HTR-8/SVneo (cell line): ENCODE measurements at places on chromosomes 7 and 10.

DNA sequence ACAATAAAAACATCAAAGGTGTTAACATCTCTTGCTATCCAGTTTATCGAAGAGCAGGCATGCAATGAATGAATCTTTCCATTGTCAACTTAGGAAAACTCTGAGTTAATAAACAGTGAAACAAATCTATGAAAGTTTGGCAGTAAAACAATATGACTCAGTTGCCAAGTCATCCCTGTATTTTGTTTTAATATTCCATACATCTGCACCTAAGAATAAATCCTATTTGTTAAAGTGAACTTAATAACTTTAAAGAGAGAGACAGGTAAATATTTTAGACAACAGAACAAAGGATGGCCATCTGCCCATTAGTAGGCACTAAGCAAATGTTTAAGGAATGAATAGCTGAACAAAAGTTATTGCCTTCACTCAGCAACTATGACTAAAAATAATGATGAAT is 700.5 kb upstream of the CELF2 start:
- DNase-seq: no peak

DNA sequence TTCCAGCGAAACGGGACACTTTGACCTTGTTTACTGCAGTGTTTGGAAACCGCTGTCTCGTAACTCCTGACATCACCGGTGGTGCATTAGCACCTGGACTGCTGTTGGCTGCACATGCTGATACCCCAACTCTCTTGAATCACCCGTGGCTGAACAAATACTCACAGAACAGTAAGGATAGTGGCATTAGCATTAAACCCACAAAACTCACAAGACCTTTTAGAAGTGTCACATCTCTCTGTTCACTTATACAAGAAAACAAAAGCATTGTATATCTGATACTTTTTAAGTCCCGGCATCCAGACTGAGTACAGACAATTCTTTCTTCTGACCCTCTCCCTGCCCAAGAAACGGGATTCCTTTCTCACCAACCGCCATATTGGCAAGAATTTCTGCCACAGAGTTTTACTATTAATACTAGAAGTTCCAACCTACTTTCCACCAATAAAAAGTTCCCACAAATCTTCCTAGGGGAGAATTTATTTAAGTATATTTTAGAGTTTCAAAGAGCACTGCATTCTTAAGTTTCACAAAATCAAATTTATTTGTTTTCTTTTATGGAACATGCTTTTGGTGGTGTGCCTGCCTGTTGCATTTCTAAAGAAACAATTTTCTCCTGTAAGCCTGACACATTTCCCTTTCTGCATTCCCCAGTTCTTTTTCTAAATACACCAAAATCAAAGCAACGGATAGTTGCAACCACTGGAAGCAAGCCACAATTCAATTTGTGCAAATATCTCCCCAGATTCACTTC is 208.4 kb upstream of the KLF14 start:
- peak; percentile 27 for DNase-seq

- peak; percentile 7 for DNase-seq
Observed at GRCh38 chr10:4062072-4062471, 277.1 kb upstream of the KLF6 start.

GRCh38 chr7:36871863-36872262 is 147.6 kb upstream of the AOAH start:
- no peak for DNase-seq

DNA sequence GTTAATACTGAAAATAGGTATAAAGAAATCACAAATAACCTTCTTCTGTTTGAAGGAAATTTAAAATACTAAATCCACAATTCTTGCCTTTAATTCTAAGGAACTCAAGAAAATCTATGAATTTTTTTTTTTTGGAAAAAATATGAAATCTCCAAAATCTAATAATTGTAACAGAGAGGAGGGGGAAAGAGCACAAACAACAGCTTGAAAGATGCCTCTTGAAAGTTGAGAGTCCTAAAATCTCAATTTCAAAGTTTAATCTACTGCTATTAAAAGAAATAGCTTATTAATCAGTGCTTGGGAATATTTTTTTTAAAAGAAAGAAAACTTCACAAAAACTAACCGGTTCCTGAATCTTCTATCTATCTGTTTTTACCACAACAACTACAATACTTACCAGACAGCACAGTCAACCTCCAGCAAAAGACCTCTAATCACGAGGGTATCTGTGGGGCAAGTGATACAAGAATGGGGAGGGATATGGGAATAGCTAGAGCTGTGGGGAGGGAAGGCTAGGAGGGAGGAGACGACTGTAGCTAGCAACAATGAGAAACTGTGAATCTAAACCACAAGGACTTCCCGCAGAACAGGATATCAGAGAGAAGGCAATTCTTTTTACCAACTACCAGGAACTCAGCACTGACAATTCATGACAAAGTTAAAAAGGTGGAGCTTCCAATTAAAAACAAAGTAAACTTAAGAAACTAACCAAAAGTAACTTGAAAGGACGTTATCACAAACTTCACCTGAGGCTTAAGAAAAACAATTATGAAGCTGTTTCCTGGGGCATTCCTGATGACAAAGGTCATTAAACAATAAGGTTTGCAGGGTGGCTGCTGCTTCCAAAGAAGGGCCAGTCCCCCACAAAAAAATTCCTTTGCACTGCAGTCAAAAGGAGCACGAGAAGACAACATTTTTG is at the start of gene USP54:
USP54 (minus strand) TSS at position 462 of the 919 bp plus-strand sequence. CDS start 15,684 bp downstream, outside the sequence.
- DNase-seq: no peak
